ENCODE measurements at places on chromosomes 2 and 18.

DNA sequence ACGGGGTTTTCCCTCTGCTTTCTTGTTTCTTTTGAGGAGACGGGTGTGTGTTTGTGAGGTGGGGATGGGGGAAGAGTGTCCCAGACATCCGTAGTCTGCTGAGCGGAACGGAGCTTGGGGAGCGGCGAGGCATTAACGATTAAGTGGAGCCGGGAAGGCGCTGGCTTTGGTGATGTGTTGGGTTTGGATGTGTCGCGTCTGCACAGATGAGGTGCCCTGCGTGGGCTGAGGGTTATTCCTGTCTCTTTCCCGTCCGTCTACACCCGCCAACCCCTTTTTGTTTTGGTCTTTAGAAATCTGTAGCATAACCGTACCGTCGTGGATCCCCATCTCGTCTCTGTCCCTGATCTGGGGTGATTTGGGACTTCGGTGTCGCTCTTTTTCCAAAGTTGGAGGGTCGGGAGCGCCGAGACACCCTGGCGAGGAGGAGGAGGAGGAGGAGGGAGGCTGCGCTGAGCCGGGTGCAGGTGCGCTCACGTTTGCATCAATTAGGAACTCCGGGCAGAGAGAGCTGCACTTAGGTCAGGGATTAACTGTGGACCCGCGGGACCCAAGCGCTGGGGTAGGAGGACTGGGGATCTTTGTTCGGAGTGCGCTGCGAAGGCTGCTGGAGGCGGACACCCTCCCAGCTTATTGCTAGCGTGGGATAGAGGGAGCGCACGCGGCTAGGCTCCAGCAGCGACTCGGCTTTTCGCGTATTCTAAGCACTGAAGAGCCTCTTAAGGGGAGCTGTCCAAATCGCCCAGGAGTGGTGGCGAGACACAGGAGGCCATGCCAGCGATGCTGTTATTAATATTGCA lies 720.3 kb downstream of the DPP10 start:
- DNase-seq: no peak

DNA sequence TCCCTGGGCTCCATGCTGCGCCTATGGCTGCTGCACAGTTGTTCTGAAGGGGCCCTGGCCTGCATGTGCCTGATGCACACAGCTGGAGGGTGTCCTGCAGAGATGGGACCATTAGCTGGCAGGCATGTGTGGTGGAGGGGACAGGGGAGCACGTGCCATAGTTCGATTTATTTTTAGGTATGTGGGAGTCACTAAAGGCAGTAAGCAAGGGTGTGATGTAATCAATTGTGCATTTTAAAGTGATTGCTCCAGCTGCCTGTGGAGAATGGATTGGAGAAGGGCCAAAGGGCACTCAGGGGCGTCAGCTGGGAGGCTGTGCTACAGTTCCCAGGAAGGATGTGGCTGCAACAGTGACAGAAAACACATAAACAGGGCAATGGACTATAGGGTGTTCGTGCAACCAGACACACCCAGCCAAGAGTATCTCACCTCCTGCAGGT lies 205.1 kb downstream of the ARL4C start:
- peak; percentile 78 for DNase-seq

GRCh38 chr18:57819671-57820460 lies 16.8 kb upstream of the ATP8B1 start:
- DNase-seq: no peak

- DNase-seq: no peak
Observed at GRCh38 chr18:31093880-31094279, 8.3 kb downstream of the DSC2 start.

DNA sequence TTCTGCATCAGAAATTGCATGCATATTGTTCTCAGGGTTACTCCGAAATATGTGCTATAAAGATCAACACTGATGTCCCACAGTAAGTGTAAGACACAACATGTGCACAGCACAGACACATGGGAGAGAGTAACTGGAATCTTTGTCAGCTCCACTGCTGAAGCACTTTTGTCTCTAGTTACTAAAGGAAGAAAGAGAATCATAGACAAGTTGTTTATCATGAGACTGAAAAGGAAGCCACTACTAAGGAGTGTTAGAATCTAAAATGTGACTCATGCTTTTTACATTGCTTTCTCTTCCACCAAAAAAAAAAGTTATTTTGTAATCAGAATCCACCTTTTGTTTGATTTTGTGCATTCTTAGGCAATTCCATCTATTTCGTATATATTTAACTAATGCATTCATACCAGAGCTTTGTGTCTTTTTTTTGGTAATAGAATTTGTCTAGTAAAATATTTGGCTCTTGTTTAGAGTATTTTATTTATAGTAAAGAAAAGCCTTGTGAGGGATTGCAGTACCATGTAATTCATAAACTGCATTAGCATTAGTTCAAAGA lies 502.4 kb downstream of the FBXO15 start:
- DNase-seq: no peak

GRCh38 chr2:26692279-26692896 lies at the start of gene KCNK3:
KCNK3 (plus strand) TSS chr2:26692722; CDS start chr2:26692876, 154 bp downstream.
- peak; percentile 27 for DNase-seq

DNA sequence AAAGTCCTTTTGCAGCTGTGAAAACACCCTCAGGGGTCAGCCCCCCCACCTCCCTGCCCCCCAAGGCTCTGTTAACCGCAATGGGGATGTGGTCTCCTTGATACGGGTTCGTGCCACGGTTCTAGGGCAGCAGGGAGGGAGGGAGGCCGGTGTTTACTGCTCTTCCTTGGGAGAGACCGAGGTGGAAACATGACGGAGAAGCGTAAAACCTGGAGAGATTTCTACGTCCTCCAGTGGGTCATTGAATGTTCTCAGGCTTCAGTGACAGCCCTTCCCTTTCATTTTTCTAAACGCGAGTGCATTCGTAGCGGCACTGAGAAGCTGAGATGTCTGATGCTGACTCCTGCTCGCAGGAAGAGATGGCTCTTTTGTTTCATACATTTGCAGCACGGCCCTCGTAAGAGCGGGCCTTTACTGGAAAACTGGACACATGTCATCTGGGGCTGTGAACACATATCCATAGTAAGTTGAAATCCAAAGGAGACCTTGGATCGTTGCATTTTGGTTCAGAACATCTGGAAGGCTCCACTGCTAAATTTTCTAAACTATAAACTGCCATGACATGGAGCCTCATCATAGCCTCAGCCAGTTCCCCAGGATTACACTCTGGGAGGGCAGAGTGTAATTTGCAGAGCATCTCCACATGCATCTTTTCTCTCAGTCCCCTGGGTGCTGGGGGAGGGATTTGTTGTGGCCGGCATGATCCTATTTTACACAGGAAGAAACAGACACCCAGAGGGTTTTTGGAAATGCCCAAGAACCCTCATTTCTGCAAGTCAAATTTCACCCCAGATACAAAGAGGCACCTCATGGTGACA lies 40.6 kb upstream of the HDAC4 start:
- DNase-seq: peak; percentile 4

DNA sequence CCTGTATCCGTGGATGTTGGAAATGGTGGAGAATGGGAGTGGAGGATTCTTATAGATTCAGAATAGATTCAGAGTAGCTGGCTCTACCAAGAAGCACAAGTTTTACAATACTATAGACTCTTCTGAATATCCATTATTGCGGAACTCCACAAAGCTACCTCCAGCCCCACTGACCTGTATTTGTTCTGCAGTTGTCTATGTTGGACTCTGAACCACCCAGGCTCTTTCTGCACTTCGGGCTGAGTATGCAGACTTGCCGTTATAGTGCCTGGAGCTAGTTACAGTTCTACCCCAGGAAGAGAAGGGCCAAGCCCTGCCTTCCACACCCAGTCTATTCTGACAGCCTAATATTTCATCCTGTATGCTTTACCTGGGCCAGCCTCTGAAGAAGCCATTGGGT lies 4.4 kb upstream of the RGPD4 start:
- DNase-seq: no peak

GRCh38 chr2:137178951-137179377 lies 413.6 kb downstream of the THSD7B start:
- no peak for DNase-seq

DNA sequence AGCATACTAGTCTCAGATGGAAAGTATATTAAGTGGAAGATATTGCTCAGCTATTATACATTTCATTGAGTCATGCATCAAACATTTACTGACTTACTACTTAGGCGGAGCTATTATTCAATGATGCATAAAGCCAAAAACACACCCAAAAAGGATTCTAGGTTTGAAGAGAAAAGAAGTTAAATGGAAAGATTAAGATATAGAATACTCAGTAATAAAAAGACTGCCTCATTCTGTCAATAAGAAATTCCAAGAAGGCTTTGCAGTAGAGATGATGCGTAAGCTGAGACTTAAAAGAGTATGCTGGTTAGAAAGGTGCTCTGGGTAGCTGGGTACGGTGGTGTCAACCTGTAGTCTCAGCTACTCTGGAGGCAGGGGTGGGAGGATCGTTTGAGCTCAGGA lies 27.6 kb downstream of the STK17B start:
- DNase-seq: no peak

DNA sequence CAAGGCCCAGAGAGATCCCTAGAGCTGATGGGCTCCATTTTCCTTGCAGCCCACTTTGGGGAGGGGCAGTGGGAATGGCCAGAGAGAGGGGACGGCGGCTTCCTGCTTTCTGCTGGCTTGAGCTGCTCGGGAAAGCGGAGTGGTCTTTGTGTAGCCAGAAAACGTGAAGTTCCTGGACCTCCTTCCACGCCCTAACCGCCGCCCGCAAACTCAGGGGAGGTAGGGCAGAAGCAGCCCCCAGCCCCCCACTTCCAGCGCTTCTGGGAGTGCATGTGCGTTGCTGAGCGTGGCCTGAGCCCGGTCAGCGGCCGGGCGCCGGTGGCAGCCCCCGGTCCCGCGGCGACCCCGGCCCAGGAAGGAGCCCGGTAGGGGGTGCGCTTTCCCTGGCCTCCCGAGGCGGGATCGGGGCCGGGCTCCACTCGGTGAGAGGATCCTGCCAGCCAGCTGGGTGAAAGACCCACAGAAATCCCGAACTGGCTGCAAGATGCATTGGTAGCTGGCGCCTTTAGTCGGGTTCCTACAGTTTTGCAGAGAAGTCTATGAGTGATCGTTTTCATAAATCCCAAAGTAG lies 25.3 kb upstream of the BOD1L2 start:
- DNase-seq: no peak

GRCh38 chr2:109456776-109457175 lies 157.0 kb downstream of the SEPTIN10 start:
- no peak for DNase-seq

DNA sequence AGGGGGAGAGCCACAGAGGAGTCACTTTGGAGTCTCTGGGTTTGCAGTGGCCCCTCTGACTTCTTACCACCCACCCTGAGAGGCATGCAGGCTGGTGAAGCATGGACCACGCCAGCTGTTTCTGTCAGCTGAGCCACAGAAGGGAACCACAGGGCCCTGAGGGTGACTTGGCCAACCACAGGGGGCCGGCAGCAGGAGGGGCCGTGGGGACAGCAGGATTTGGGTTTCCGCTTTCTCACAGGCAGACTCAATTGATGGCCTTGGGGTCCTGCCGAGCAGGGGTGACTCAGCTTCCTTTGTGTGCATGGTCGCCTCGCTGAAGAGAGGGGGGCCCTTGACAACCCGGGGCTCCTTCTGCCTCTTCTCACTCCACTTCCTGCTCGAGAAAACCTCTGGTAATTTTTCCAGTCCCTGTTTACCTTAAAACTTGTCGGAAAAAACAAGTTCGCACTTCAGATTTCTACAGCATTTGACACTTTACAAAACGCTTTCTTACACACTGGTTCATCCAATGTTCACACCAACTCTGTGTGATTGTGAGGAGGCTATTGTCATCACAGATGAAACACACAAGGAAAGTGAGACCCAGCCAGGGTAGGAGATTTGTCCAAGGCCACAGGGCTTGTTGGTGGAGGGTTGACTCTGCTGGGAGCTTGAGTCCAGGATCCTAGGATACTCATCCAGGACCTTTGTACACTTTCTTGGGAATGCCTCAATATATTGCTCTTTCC lies 311.2 kb downstream of the LPIN1 start:
- DNase-seq: no peak

- no peak for DNase-seq
Observed at GRCh38 chr18:66209656-66210055, 394.2 kb downstream of the CDH19 start.

DNA sequence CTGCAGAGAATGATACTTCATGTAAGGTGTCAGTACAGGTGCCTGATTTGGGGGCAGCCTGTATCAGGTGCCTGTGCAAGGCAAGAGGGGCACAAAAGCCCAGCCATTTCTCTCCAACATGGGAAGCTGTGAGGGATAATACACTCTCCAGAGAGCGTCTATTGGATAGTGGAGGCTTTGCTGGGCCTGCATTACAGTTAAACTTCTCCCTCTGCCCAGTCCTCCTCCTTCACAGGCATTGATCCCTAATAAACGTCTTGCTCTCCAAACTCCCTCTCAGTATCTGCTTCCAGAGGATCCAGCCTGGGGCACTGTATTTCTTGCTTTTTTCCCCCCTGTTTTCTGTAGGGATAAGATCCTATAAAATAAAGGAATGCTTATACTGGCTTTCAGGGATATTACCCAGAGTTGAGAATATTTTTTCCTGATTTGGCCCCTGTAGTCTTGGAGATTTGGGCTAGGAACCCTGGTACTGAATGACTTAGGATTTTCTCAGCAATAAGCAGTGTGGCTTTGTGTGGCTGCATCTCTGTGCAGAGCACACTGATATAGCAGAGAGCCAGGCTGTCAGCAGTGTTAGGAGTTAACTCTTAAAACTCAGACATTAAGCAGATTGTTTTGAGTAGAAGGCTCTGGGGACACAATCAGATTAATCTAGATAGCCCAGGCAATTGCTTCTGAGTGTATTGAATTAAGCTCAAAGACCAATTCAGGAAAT lies 330.6 kb downstream of the CYRIA start:
- no peak for DNase-seq

- no peak for DNase-seq
Observed at GRCh38 chr2:28399956-28400355, 7.3 kb downstream of the FOSL2 start.

DNA sequence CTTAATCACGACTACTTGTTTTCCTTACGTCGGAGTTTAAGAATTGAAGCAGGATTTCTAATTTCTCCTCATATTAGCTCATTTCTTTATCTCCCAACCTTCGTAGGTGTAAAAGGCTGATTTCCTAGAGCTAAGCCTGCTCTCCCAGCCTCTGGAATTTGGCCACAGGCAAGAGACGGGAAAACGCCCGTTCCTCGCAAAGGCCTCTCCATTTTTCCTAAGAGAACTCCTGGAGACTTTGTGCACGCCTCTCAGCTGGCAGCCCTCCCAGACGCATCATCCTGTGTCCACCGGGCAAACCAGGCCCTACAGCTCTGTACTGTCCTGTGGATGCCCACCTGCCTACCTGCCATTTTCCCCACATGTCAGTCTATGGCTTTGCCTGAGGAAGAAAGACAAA lies 106.3 kb downstream of the FTCDNL1 start:
- no peak for DNase-seq

DNA sequence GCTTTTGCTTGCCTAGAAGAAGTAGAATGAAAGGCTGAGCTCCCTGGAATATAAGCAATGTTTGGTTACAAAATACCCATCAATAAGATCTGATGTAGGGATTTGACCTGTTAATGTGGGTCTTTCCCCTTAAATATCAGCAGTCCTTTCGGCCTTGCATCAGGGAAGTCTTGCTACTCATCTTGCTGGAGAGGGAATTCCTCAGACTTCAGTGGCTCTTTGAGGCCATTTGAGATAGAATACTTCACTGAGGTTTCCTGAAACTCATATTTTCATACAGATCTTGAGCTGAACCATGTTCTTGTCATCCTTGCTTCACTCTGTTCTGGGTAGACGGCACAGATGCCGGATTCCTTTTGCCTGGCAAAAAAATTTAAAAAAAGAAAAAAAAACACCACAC lies 3.9 kb downstream of the TWIST2 start:
- DNase-seq: no peak
